Activated CD4-positive, alpha-beta T cell treated with anti-CD3 and anti-CD28 coated beads, Interleukin-2, Interleukin-6, amounts not matched to agents 100 ng/mL and 50 ng/mL, durations not matched to agents 16 hours and 8 hours (primary cell): ENCODE measurements at places on chromosomes 16 and 17.

DNA sequence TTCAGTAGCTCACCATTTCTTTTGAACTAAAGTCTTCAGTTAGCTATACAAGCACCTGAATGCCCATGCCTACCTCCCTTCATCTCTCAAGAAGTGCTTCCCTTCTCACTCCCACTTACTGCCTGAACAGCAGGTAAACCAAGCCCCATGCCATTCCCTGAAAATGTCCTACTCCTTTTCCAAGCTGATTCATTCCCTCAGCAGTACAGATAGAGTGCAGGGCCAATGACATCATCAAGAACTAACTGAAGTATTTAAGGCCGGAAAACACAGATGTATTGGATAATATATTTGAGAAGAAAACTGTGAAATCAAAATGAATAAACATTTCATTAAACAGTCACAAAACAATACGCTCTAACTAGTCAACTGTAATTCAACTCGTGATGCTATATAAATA lies 478.8 kb upstream of the CDH11 start:
- no peak for DNase-seq

DNA sequence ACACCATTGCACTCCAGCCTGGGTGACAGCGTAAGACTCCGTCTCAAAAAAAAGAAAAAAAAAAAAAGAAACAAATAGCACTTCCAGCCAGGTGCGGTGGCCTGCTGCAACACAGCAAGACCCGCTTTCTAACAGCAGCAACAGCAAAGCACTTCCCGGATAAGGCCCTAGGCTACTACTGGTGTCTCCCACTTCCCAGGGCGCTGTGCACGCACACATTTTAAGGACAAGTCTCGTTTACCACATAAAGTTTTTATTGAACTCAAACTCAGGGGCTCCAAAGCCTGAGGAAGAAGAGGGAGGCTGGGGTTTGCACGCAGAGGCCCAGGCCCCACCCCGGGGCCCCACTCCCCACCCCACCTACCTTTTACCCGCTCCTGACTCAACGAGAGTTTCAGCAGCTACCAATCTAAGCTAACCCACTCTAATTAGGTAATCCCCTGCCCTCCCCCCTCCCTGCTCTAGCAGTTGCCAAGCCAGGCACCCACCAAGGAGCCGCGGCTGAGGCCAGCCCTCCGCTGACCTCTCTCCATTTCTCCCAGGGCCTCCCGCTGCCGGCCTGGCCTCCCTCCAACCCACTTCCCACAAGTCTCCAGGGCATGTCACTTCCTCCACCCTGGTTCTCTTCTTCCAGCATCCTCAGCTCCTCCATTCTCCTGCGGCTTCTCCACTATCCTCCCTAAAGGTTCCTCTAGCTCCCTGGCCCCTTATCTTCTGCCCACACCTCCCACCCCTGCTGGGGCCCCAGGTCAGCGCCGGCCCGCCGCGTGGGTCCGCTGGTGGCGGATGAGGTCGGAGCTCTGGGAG lies 2.4 kb downstream of the ZNF768 start:
- no peak for DNase-seq

- DNase-seq, result no peak
Observed at GRCh38 chr16:68921637-68922036, 78.3 kb downstream of the TANGO6 start.

GRCh38 chr17:28030386-28030785 lies 12.1 kb upstream of the NLK start:
- no peak for DNase-seq

GRCh38 chr16:77868478-77868877 lies 80.1 kb downstream of the VAT1L start:
- peak; percentile 45 for DNase-seq

DNA sequence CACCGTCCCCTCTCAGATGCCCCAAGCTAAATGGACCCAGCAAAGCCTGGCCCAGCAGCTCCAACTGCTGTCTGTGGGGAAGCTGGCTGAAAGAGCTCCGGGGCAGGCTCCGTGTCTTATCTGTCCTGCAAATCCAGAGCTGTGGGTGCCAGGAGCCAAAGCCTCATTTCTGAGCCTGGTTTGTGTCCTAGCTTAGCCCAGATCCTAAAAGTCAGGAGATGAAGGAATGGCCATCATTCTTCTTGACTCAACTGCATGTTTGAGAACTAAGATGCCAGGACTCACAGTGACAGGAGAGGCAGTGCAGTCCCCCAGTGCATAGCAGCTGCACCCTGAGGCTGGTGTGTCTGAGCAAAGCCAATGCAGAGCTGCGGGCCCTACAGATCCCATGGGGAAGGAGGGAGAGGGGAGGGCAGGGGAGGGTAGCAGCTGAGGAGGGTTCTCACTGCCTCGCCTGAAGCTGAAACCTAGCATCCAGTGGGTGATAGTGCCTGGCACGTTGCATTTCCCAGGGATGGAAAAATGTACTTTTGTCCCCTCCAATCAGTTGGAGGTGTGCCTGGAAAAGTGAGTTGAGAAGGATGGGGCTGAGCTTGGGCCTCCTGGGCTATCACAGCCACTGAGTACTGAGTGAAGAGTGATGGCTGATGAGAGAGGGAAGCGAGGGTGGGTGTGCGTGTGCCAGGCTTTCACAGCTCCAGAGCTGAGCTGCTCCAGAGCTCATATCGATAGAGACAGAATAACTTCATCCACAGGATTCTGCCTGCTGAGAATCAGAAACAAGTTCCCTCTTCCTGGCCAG lies 24.5 kb upstream of the CD300E start:
- no peak for DNase-seq

GRCh38 chr17:49497148-49498028 lies 2.3 kb downstream of the NGFR start:
- no peak for DNase-seq

DNA sequence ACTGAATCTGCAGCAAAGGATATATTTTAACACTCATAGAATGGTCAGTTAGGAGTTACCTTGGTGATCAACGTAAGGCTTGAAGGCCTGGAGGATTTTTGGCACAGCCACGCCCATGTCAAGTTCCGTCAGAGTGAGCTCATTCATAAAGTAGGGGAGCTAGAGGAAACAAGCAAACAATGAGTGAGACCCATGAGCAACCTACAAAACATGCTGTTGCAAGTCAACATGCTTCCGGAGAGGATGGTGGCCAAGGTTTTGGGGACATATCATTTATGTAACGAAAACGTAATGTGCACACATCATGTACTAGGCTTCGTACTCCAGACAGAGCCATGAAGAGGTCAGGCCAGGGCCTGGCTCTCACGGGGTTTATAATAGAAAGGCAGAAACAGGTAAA lies 41.1 kb upstream of the ERN1 start:
- DNase-seq, result no peak

- DNase-seq, result no peak
Observed at GRCh38 chr17:83009414-83010205, 69.8 kb upstream of the METRNL start.

DNA sequence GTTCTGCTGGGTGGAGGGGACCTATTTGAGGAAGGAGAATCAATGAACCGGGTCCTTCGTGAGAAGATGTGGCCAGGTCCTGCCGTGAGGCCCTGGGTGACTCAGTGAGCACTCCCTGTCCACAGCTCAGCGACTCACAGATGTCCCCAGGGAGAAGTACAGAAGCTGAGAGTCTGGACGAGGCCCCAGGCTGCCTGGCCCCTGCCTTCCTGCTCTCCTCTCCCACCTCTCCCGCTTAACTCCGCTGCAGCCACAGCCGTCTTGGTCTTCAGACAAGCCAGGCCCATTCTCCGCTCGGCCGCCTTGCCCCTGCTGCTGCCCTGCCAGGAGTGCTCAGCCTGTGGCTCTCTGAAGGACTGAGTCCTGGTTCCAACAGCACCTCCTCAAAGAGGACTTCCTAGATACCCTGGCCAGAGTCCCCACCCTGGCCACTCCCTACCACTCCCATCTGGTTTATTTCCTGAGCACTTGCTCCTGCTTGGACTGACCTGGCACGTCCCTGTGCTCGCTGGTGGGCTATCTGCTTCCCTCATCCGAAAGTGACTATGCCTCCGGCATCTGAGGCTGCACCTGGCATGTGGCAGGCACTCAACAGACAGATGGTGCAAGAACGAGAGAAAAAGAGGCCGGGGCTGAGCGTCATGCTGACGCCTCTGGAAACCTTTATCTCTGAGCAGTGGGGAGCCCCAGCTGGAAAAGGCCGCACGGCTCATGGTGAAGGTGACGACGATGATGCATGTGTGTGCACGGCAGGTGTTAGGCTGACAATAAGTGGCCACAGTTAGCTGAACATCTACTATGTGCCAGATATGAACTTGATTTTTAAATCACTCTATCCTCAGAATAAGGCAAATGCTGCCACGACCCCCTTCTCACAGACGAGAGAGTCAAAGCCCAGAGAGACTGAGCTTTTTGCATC lies 9.2 kb upstream of the TNFRSF13B start:
- no peak for DNase-seq

GRCh38 chr16:55491691-55492090 lies 12.7 kb downstream of the MMP2 start:
- DNase-seq, result no peak

- no peak for DNase-seq
Observed at GRCh38 chr16:17803625-17804410, 333.1 kb upstream of the XYLT1 start.

GRCh38 chr17:40848583-40849235 lies 18.3 kb downstream of the KRT12 start:
- no peak for DNase-seq

DNA sequence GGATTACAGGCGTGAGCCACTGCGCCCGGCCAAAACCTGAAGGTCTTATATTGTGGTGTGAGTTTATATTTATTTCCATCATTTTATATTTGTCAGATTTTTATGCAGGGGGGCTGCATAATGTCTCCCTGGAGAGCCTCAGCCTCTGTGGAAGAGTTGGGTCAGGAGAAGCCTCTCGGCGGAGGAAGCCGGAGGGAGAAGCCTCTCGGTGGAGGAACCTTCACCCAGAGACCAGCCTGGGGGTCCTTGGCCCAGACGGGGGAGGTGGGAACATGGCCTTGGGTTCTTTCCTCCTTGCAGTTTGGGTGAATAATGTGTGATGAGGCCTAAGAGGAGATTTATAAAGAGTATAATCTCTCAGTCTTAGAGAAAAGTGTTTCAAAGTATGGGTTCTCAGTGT lies 22.4 kb upstream of the ZNF750 start:
- no peak for DNase-seq

- DNase-seq, result peak; percentile 67
Observed at GRCh38 chr17:77455111-77455890, 314.5 kb downstream of the SEC14L1 start.

GRCh38 chr16:89453501-89454321 lies 36.6 kb downstream of the ANKRD11 start:
- no peak for DNase-seq

DNA sequence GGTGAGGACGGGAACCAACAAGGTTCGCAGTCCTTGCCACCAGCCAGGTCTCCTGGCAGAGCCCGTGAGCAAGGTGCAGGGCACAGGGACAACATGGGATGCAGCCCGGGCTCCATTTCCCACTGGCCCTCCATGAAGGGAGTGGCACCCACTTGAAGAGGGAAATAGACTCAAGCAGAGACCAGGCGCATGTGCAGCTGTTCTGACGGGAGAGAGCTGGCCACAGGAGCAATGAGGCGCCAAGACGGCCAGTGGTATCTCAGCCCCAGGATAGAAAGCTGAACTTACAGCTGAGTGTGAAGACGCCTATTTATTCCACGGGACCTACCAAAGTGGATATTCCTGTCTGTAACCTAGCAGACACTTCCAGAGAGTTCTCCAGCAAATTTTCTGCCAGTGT lies 8.2 kb upstream of the FOXJ1 start:
- no peak for DNase-seq

DNA sequence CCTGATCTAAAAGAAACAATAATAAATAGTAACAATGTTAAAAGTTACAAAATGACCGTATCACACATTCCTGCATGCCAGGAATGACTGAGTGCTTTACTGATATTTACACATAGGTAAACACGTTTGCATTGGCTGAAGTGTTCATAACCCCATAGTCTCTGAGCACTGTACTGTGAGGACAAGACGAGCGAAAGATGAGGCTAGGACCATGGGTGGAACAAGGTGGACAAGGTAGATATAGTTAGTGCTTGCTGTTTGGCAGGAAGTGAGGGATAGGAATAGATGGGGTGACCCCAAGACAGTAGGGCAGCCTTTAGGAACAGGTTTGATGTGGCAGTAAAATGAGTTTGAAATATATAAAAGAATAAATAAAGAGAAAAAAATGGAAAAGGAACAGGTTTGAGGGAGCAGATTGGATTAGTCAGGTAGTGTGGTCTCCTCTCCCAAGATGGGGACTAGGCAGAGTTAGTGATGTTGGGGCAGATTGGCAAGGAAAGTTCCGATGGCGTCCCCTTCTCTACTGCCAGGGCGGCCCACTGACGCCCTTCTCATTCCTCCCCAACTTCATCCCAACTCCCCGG lies 452 bp upstream of the E2F4 start:
- DNase-seq, result no peak

DNA sequence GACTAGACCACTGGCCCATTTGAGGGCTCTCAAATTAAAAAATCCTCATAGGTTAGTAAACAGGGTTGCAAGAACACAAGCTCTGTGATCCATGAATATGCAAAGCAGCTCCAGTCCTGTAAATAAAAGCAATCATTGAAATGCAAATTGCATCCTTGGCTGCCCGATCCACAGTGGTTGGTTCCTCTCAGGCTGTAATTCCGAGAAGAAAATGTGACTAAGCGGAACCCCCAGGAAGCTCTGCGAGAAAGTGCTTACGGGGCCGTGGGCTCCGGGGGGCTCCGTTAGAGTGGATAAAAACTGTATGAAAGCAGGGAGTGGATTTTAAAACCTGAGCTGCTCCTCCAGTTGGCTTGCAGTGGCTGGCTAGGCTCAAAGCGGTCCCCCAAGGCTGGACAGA lies 2.5 kb downstream of the GPRC5B start:
- DNase-seq, result no peak

DNA sequence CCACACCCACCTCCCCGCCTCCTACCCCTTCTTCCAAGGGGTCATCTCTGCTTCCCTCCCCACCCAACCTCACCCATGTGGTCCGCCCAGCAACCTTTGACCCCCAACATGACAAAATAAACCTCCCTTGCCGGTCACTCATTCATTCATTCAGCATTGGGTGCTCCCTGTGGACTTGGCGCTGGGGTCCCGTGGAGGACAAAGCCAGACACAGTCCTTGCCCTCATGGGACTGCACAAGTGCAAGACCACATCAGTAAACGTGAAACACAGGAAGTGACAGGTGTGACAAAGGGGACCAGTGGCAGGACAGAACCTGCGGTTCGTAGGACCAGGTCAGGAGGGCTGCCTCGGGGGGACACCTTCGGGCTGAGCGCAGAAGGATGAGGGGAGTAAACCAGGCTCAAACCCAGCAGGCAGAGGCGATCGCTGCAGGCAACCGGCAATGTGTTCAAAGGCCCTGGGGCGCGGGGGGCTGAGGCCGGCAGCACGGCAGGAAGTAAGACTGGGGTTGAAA lies 185.4 kb downstream of the SEC14L1 start:
- DNase-seq, result no peak
